SJSA1 (cell line): ENCODE measurements at places on chromosomes 4 and X. TPM values are rescaled to one million over a fixed set of nuclear protein-coding genes. Genes with fewer than 3 reads are reported as not detected.
A peak's percentile ranks its signal among the peaks of the same experiment; 100 is the strongest.

DNA sequence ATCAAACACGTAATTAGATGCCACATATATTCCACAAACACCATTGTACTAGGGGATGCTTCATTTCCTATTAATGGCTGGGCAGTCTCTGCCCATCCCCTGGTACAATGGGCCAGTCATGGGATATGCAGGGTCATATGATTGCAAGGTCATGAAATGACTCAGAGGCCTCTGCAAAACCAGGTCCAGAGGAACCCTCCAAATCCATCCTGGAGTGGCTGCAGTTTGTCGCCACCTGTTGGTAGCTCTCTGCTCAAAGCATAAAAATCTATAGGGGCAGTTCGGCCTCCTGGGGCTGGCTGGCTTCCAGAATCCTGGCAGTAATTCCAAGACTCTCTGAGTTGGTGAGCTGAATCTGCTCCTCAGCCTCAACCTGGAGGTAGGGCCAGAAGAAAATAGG lies 22.9 kb upstream of the PUDP start:
- H3K4me1 ChIP-seq = no peaks in the 10 kb centered on the region
- no peak for DNase-seq
- H3K27ac ChIP-seq = no peak overlapping the region
- no peaks in the 10 kb centered on the region for H3K36me3 ChIP-seq
- H3K27me3 ChIP-seq = no peaks in the 10 kb centered on the region

DNA sequence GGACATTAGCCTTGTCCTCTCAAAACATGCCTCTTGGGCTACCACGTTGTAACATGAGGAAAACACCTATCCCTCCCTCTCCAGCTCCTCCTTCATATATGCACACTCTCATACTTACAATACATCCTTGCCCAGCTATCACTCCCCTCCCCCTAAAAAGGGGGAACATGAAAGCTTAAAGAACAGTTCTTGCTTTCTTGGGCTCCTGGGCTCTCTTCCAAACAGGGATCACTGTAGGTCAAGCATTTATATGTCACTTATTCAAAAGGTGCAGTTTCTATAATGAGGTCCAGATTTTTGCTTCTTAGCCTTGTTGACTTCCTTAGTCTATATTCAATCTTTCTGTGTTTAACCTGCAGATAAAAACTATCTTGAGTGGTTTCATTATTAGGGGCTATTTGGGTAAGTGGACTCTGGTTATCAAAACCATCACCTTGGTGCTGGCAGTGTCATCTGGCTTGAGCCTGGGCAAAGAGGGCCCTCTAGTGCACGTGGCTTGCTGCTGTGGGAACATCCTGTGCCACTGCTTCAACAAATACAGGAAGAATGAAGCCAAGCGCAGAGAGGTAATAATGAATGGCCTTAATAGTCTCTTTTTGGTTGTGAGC lies 119.4 kb downstream of the AKAP4 start:
- no peak overlapping the region for H3K27ac ChIP-seq
- no peaks in the 10 kb centered on the region for H3K4me1 ChIP-seq
- no peaks in the 10 kb centered on the region for H3K27me3 ChIP-seq
- H3K4me3 ChIP-seq = no peak overlapping the region
- H3K36me3 ChIP-seq = no peaks in the 10 kb centered on the region

DNA sequence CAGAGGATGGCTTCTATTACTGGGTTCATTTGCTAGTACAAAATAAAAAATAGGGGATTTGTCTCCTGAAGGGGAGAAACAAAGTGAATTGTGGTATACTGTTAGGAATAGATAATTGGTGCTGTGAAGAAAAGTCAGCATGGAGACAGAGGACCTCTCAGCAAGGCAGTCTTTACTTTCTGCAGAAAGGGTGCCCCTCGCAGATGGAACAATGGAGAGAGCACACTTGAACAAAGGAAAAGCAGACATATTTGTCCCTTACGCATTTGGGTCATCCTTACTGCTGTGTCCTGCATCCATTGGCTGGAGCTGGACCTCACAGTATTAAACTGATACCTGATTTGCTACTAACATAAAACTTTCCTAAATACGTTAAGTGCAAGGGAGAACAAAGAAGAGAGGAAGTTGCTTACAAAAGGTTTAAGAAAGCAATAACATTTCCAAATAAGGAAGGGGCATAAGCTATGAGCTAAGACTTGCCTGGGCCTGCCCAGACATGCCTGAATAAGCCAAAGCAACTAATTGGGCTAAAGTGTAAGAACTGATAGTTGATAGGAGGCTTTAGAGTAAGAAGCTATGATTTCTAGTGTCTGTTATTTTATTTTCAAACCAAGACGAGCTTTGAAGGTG lies 83.8 kb downstream of the CCKAR start:
- no peak overlapping the region for H3K27ac ChIP-seq
- no peak for DNase-seq
- H3K36me3 ChIP-seq = peaks cover 11% of the 10 kb centered on the region
- H3K27me3 ChIP-seq = no peaks in the 10 kb centered on the region

DNA sequence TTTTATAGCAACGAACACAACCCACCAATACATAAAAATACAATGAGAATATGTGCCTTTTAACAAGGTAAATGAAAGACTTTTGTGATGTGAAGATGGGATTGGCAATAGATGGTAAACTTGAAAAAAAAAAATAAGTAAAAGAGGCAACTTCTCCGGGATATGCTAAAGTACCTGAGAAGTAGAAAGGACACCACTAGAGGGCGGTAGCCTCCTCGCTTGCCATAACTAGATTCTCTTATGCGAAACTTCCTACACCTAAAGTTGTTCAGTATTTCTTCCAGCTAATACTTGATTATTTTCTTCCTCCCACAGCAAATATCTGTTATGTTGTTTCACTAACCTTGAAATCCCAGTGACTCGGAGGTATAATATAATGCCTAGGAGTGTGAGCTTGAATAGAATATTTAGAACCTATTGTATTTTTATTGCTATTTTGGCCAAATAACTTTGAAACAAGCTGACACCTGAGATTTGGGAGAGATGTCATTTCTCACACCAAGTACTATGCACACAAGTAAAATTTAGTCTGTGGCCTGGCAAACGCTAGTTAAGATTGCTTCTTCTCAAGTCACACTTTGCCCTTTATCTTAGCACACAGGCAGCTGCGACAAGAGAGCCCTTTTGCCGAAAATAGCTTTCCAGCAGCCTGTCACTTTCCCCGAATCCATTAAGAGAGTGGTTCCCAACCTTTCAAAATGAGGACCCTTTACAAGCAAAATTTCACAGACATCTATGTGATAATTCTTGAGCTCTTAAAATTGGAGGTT lies 44.9 kb upstream of the PDLIM5 start:
- DNase-seq = peak; percentile 63
- H3K27me3 ChIP-seq = no peaks in the 10 kb centered on the region

RXFP1 gene
- total RNA-seq = 2.1 and 2.2 TPM in 2 replicates

MAPK10 gene
- 18.6 and 24.7 TPM in 2 replicates for total RNA-seq
